ENCODE measurements at places on chromosomes 5 and 9.

- DNase-seq, result no peak
Observed at GRCh38 chr5:55370291-55370925, 62.6 kb downstream of the MTREX start.

- no peak for DNase-seq
Observed at GRCh38 chr5:132103969-132104391, 30.4 kb downstream of the CSF2 start.

DNA sequence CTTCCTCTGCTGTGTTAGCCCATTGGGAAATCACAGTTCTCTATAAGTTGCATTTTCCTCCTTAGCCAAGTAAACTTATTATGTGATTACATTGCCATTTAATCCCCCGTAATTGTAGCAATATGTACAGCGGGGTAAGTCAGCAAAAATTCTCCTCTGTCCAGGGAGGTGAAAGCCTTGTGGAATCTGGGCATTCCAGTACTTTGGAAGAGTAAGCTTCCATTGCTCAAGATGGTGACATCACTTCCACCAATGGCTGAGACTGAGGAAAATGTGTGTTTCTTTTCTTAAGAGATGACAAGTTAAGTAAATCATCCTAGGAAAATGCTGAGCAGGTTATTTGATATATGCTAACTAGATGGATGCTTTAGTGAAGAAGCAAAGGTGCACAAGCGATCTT lies 436.7 kb downstream of the CETN3 start:
- DNase-seq, result no peak

DNA sequence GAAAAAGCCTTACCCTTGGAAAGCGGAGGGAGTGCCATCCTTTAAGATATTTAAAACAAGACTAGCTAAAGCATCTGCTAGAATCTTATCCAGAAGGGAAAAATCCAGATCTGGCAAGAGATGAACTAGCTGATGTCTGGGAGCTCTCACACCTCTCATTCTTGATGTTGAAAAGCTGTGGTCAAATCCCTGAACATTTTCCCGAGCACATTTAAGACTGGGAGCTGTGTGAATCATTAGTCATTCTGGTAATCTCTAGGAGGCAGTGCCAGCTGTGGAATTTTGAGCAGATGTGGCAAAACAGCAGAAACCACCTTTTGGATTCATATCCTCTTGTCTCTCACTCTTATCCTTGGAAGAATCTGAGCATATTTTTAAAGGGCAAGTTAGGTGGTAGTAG lies 218.0 kb downstream of the MAN2A1 start:
- DNase-seq, result no peak

DNA sequence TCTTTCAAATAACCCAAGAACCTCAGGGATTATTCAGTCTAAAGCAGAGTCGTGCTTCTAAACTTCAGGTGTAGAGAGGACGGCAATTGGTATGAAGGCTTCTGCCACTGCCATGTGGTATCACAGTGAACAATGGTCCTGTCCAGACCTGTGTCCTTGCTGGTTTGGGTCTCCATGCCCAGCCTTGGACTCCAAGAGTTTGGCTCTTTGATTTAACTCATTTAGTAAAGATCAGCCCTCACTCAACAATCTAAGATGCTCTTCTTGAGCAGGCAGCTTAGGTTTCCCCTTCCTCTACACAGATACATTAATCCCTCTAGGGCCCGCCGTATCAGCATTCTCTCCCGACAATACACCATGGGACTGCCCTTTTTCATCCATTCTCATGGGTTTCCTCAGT lies 518.0 kb downstream of the RAB3C start:
- no peak for DNase-seq

- no peak for DNase-seq
Observed at GRCh38 chr5:62731022-62731421, 152.4 kb downstream of the LRRC70 start.

GRCh38 chr5:172692451-172692850 lies 51.4 kb downstream of the NEURL1B start:
- no peak for DNase-seq

- no peak for DNase-seq
Observed at GRCh38 chr5:168978015-168978414, 322.9 kb downstream of the SLIT3 start.

- DNase-seq, result no peak
Observed at GRCh38 chr9:20528253-20528652, 94.0 kb downstream of the MLLT3 start.

- DNase-seq, result no peak
Observed at GRCh38 chr5:145101246-145101645, 733.9 kb downstream of the PRELID2 start.

- DNase-seq, result peak; percentile 56
Observed at GRCh38 chr9:35553670-35554543, 51.2 kb upstream of the TESK1 start.

DNA sequence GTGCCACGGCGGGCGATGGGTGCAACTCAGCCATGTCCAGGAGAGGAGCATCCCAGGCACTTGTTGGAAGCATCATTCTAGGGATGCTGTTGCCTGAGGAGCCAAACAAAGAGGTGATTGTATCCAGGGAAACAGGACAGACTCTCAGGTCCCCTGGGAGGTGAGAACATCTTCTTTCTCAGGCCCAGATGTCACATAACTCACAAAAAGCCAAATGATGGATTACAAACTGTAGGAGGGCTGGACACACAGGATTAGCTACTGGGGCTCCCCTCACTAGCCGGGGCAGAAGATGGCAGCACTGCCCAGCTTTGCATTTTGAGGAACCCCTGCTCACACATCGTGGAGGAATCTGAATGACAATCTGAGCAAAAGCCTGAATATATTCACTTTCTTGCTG lies 64.7 kb upstream of the NFIL3 start:
- no peak for DNase-seq

DNA sequence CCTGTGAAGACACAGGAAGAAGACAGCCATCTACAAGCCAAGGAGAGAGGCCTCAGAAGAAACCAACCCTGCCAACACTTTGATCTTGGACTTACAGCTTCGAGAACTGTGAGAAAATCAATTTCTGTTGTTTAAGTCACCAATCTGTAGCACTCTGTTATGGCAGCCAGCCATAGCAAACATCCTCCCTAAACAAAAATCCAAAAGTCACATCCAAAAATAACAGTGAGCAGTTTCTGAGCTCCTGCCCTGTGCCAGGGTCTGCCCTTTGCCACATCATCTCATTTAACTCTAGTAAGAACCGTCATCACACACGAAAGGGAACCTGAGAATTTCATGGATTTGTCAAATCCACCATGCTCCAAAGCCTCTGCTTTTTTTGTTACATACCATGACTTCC lies 118.8 kb downstream of the TRIM36 start:
- DNase-seq, result no peak

GRCh38 chr9:79196606-79197005 lies 375.2 kb upstream of the TLE4 start:
- no peak for DNase-seq

- peak; percentile 1 for DNase-seq
Observed at GRCh38 chr5:135441919-135442318, 5.2 kb downstream of the DCANP1 start.

- DNase-seq, result no peak
Observed at GRCh38 chr5:112867411-112867810, 6.3 kb downstream of the SRP19 start.

DNA sequence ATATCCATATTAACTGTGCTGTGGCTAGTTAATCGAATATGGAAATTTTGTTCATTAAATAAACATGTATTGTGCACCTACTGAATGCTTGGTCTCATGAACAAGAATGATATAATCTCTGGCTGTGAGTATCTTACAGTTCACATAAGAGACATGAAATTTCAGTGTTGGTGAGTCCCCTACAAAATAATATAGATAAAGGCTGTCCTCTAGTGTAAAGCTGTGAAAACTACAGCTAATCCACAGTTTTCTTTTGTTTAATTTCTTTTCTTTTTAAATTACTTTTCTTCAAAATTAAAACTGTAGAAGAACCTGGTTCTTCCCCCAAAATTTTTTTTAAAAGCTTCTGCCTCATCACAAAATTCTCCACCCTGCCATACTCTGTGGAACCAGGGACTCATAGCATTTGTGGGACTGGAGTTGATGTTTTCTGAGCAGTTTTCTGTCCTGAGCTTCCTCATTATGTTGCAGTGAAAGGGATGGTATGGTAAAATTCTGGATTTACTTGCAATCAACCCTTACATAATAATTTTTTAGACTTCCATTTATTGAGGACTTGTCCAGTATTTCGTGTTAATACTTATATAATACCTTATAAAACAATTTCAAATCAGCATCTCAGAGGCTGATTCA lies 135.0 kb downstream of the STK32A start:
- no peak for DNase-seq

- DNase-seq, result no peak
Observed at GRCh38 chr5:78568212-78568611, 80.4 kb downstream of the LHFPL2 start.

GRCh38 chr5:82855893-82856550 lies 221.2 kb downstream of the TMEM167A start:
- no peak for DNase-seq

- DNase-seq, result no peak
Observed at GRCh38 chr5:116045821-116046220, 13.5 kb downstream of the ARL14EPL start.

GRCh38 chr9:118618084-118618483 lies 751.2 kb downstream of the BRINP1 start:
- no peak for DNase-seq

GRCh38 chr5:135210286-135211055 lies 176.4 kb upstream of the PITX1 start:
- no peak for DNase-seq

GRCh38 chr9:104556830-104557634 lies 11.9 kb upstream of the OR13C8 start:
- no peak for DNase-seq

GRCh38 chr5:39073767-39074016 lies 507 bp downstream of the RICTOR start:
- DNase-seq, result no peak

DNA sequence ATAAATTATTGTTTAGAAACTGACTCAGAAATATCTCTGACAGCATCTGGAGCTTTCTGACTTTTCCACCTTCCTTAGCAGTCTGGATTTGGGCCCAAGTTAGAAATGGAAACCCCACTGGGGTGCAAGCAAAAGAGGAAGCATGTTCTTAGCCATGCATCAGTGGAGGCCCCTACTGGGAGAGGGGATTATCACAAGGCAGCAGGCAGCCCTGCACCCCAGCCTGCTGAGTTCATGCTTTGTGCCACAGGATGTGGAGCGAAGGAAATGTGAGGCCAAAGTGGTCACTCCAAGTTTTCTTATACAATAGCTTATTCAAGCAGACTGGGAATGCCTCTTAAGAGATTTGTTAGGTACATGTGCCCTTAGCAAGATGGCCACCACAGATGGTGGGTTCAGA lies 146.5 kb upstream of the TLX3 start:
- no peak for DNase-seq

GRCh38 chr5:173613433-173614159 lies 2.9 kb downstream of the BOD1 start:
- no peak for DNase-seq

GRCh38 chr5:41270423-41271251 lies 57.3 kb upstream of the C6 start:
- no peak for DNase-seq
